ENCODE measurements at places on chromosomes 12 and 14.

DNA sequence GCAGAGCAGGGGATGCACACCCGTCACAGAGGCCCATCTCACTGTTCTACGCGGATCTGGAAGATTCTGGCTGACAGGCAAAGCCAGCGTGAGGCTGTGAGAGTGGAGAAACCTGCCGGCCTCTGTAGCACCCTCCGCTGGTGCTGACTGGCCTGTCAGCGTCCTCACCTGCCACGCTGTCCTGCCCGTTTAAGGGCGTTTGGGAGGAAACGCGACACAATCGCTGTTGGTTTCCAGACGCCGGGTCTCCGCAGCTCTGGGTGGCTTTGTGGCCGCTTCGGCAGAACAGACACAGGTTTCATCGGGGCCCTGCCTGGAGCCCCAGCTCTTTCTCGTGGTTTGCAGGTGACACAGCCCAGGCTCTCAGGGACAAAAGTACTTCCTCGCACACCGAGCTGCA, 70.6 kb downstream of the NOC4L start:
- no peak for DNase-seq

- DNase-seq, result no peak
Observed at GRCh38 chr12:42182394-42182793, 37.7 kb upstream of the GXYLT1 start.

GRCh38 chr14:42950363-42950762, 1343.7 kb downstream of the LRFN5 start:
- no peak for DNase-seq

DNA sequence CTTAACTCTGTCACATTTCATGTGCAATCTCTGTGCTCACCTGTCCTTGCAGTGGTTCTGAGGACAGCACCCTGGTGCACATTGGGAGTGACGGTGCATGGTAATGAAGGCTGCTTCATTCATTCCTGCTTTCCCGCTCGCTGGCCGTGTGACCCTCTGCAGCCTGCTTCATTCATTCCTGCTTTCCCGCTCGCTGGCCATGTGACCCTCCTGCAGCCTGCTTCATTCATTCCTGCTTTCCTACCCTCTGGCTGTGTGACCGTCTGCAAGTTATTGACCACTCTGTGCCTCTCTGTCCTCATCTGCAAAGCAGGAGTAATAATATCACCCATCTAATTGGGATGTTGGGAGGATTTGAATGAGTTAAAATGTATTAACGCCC, 189.1 kb upstream of the TMEM132C start:
- no peak for DNase-seq

DNA sequence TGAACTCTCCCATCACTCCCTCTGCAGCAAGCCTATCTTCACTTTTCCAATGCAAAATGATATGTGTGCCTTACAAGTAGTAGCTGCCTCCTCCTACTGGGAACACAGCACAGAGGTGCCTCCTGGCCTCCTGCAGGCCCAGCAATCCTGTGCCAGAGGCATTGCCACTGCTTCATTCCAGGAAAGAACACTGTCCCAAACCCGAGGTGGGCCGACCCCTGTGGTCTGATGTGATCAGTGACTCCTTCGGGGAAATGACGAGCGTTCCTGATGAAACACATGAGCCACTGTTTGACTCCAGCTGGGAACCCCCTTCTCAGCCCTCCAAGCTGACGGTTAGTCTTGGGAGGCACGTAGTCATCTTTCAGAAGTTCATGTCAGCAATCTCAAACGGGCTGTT, 19.5 kb downstream of the PSMC1 start:
- no peak for DNase-seq

DNA sequence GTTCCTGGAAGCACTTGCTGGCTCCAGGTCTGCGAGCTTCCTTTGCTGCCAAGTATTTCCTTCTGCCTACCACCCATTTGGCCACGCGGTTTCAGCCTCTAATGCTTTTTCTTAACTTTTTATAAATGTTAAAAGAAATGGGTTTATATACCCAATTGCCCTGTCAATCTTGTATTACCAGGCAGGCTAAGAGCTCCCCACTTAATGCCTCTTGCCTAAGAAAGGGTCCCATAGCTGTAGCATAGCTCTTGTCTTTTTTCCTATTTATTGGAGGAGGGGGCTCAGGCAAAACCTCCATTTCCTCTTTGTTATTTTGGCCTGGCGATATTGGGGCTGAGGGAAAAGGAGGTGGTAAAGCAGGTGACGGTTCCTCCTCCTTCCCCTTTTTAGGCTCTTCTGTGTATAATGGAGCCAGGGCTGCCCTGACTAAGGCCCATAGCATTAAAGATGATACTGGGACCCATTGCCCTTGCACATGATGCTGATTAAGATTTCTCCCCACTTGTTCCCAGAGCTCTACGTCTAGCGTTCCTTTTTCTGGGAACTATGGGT, 21.6 kb upstream of the BLTP3B start:
- no peak for DNase-seq

DNA sequence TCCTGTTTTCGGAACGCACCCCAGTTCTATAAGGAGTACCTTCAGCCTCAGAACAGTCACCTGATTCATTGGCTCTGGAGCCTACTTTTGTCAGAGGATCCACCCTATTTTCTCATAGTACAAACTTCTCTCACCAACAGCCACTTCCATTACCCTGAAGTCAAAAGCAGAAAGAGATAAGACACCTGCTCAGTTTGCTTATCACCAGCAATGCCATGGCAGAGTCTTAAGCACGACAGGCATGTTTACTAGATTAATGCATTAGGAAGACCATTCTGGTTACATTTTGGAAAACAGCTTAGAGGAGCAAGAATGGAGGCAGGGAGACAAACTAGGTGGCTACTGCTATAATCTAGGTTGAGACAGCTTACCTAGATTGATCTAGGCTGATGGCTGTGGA, 67.7 kb downstream of the GXYLT1 start:
- DNase-seq, result no peak

Data from stimulated activated CD8-positive, alpha-beta memory T cell treated with anti-CD3 and anti-CD28 coated beads, Interleukin-7, amount 100 ng/mL, for 1 hour (primary cell).